ENCODE measurements at places on chromosomes 5 and 9. TPM values are rescaled to one million over a fixed set of nuclear protein-coding genes. Genes with fewer than 3 reads are reported as not detected.
A peak's percentile ranks its signal among the peaks of the same experiment; 100 is the strongest.

Gene FOXD4L6
- not detected for total RNA-seq

Gene FOXD4L3
- not detected for total RNA-seq

Gene PCDHGA9
- total RNA-seq = 0.64 TPM

Gene ADAMTSL1
- 85.1 TPM for total RNA-seq

Gene TMEM203
- 45.7 TPM for total RNA-seq

Gene KIF4B
- 0.06 TPM for total RNA-seq

Gene PRELID1
- total RNA-seq = 247 TPM

Gene NMUR2
- total RNA-seq = not detected

Gene MYO10
- total RNA-seq = 21.5 TPM

Gene PRKAA1
- 75.5 TPM for total RNA-seq

Gene FBP1
- not detected for total RNA-seq

Gene FAM153A
- not detected for total RNA-seq

Gene SCGB3A1
- total RNA-seq = not detected

Gene EQTN
- not detected for total RNA-seq

- DNase-seq = peak; percentile 78
Measured at GRCh38 chr5:1568201-1568979, 44.6 kb upstream of the LPCAT1 start.

GRCh38 chr5:142697356-142698255, 11.7 kb upstream of the FGF1 start:
- peak; percentile 74 for DNase-seq

DNA sequence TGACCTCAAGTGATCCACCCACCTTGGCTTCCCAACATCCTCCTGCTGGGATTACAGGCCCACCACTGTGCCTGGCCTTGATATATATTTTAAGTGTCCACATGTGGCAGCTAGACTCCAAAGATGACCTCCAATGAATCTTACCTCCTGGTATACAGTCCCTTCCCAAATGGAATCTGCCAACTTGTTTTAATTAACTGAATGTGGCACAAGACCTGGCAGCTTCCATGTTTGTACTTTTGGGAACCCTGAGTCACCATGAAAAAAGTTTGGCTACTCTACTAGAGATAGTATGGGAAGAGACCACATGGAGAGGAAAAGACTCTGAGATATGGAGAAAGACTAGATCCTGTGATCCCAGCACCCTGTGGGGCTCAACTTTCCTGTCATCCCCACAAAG, 42.5 kb downstream of the CCL28 start:
- no peak for DNase-seq

GRCh38 chr5:170534941-170535340, 31.1 kb downstream of the KCNIP1 start:
- no peak for DNase-seq

DNA sequence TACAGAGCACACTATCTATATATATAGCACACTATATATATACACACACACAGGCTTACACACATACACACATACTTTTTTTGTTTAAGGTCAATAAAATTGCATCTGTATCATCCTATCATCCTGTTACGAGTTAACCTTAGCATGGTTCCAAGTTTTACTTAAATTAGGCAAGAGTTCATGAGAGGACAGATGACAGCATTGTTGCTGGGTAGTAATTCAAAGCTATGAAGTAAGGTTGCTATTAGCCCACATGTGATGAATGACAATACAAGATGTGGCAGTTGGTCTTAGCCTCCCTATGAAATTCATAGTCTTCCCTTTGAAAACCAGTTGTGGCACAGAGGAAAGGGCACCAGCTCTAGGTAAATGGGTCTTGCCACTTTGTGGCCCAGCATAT, 438.1 kb downstream of the ACTL7B start:
- DNase-seq = peak; percentile 43

DNA sequence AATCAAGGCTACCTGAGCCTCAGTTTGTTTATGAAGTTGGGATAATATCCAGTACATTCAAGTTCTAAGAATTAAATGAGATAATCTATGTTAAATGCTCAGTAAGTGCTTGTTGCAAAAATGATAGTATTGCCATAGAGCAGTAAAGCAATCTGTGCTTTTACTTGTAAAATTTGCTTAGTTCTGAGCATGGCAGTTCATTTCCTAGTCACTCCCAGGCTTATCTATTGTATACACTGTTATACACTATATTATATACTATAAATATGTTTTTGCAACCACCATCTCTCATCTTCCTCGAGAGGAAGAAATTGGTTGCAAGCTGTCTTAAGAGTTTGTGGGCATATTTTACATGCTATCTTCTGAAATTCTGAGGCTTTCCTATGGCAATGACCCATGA, 63.4 kb downstream of the MTREX start:
- no peak for DNase-seq

- peak; percentile 54 for DNase-seq
Measured at GRCh38 chr5:57937025-57937424, 454.4 kb upstream of the ACTBL2 start.

DNA sequence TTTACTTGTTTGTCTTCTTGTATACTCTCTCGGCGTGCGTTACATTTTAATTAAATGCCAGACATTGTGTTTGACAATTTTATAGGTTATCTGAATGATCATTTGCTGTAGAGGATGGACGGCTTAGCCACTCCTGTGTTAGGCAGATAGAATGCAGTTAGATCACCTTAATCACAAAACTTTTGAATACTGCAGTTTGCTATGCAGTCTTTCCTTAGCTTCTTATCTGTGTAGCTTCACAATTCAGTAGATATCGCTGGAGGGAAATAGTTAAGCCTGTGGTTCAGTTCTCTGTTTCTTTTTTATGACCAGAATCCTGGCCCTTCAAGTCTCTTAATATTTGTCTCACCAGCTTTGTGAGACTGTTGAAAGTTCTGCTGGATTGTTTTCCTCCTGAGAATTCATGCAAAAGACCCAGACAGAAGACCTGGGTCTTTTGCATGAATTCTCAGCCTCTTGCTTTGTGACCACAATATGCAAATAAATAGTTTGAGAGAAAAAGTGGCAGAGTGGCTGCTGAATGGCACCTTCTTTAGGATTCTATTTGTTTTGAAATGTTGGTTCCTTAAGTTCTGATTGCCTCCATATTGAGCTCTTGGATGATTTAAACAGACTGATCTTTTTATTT, 40.2 kb downstream of the RASA1 start:
- DNase-seq = no peak

GRCh38 chr5:59188419-59189225, 605.7 kb downstream of the RAB3C start:
- DNase-seq = peak; percentile 54

- peak; percentile 63 for DNase-seq
Measured at GRCh38 chr5:146340260-146341081, 1.8 kb downstream of the POU4F3 start.

DNA sequence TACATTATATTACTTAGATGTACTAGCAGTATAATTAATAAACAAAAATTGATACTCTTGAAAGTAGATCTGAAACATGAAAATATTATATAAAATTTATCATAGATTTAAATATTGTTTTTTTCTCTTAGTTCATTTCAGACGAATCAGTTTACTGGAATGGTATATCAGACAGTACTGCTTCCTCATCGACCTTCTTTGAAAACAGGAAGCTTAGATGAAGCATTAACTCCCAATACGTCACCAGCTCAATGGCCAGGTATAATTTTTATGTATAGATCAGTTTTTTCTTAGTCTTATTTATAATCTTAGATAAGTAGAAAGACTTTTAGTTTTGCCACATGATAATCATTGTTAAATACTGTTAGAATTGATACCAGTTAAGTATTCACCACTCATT, 106.3 kb downstream of the DMXL1 start:
- DNase-seq = no peak

DNA sequence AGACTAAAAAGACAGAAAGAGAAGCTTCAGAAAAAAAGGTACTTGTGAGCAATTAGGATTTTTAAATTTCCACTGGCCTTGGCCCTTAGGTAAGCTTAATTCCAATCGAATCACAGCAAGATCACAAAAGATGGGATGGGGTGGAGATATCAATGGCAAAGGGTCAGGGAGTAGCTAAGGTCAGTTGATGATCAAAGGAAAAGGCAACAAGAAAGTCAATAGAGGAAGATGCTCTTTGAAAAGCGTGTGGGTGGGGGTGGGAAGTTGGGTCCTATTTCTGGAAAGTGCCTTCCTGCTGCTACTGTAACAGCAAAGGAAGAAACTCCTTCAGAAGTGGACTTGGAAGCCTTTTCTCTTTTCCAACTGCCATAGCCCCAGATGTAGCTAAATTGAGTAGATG, 7.3 kb downstream of the C1QTNF3 start:
- DNase-seq = no peak

- DNase-seq = peak; percentile 11
Measured at GRCh38 chr9:93060746-93061259, 2.3 kb downstream of the SUSD3 start.

GRCh38 chr9:28781481-28781880, 1208.2 kb upstream of the C9orf72 start:
- no peak for DNase-seq

GRCh38 chr5:103942587-103943186, 380.1 kb upstream of the NUDT12 start:
- peak; percentile 9 for DNase-seq

- DNase-seq = no peak
Measured at GRCh38 chr9:20065046-20065445, 276.2 kb upstream of the SLC24A2 start.

GRCh38 chr5:40616781-40617180, 62.9 kb upstream of the PTGER4 start:
- DNase-seq = no peak

- DNase-seq = no peak
Measured at GRCh38 chr5:105677291-105677690, 1993.4 kb downstream of the EFNA5 start.

DNA sequence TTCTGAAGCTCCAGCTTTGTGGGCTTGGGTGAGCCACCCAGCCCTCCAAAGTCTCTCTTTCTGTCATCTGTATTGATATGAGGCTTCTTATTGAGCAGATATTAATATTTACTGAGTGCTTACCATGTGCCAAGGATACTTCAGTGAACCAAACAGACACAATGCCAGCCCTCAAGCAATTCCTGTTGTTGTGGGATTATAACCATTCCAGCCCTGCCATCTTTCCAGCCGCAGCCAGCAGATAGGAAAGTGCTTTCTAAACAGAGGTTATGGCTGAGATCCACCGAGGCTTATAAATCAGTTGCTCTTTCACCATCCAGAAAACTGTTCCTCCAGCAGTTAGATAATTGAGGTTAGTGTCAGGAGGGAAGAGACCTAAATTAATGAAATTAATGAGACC, 137.7 kb upstream of the ALDH1B1 start:
- DNase-seq = no peak

DNA sequence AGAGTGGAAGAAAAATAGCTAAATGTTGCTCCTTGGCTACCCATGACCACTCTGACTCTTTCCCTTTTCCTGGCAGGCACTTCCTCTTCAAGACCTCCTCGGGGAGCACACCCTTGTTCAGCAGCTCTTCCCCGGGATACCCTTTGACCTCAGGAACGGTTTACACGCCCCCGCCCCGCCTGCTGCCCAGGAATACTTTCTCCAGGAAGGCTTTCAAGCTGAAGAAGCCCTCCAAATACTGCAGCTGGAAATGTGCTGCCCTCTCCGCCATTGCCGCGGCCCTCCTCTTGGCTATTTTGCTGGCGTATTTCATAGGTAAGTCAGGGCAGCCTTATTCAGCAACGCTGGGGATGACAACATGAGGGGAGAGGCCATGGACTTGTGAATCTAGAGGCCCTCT, 298.6 kb upstream of the WWC1 start:
- DNase-seq = no peak

- DNase-seq = no peak
Measured at GRCh38 chr9:126448136-126448535, 121.5 kb downstream of the MVB12B start.

Measured in LHCN-M2 (cell line).